ENCODE measurements at places on chromosomes 7 and 10.

- no peak for DNase-seq
Observed at GRCh38 chr10:7560519-7560918, 106.2 kb downstream of the ITIH5 start.

- no peak for DNase-seq
Observed at GRCh38 chr7:22194658-22195273, 162.2 kb downstream of the RAPGEF5 start.

GRCh38 chr7:110388457-110388856 is 702.5 kb upstream of the LRRN3 start:
- DNase-seq = no peak

DNA sequence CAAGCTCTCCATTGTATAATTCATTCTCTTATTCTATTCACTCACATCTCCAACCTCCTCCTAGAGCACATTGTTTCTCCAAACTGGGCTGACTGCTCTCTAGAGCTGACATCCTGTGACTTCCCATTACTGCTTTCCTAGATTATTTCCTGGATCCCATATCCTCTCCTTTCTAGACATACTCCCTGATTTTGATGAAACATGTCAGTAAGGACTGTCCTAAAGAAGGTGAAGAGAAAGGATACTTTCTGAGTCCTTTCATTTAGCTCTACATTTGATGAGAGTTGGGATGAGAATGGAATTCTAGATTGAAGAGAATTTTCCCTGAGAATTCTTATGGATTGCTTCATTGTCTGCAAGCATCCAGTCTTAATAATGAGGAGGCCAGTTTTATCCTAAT is 78.8 kb downstream of the CNNM2 start:
- no peak for DNase-seq

DNA sequence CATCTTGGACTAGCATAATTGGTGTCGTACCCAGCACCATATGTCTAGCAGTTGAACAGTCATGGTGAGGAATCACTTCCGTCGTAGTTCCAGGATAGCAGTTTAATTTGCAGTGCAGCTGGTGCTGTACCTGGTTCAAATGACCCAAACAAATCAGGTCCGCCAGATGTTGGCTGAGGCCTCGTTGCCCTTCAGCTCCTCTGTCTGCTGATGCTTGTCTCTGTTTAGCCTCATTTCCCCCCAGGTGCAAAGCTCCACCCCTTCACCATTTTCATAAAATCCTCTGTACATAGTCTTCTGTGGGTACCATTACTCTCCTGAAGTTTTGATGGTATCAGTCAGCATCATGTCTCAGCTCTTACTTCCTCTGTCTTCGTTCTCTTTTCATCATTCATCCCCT is 35.1 kb downstream of the UMAD1 start:
- DNase-seq = no peak

- no peak for DNase-seq
Observed at GRCh38 chr7:118330388-118330787, 105.9 kb downstream of the ANKRD7 start.

GRCh38 chr7:108836256-108836655 is 266.6 kb downstream of the DNAJB9 start:
- DNase-seq = no peak

GRCh38 chr7:158815083-158815799 is 14.1 kb downstream of the ESYT2 start:
- no peak for DNase-seq

- DNase-seq = no peak
Observed at GRCh38 chr7:112986256-112987031, 100.2 kb downstream of the GPR85 start.

DNA sequence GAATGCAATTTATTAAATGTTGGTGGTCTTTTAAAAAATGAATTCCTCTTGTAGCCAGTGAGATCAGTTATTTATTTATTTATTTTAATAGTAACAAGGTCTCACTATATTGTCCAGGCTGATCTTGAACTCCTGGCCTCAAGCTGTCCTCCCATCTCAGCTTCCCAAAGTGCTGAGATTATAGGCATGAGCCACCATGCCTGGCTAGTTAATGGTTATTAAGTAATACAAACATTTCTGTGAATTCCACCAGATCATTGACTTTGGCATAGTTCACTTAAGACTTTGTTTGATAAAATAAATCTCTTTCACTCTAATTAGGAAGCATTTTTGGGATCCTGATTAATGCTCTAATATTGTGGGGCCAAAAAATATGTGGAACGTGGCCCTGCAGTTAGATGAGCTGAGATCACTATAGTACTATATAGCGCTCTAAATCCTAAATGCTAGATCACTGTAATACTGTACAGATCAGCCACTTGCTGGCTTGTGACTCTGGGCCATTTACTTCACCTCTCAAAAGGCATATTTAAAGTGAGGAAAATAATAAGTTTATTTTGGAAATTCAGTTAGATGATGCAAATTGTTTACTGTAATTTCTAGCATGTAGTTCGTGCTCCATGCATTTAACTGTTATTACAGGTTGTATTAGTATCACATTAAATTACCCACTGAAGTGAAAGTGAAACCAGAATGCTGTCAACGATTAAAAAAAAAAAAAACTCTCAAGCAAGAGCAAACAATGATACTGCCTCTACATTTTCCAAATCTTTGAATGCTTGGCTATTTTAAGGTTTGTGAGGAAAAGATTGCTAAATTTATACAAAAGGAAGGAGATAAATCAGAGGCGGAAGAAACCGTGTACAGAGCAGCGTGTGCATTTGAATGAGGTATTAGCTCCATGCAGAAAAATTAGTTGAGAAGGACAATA is 15.9 kb upstream of the FAS start:
- no peak for DNase-seq

- no peak for DNase-seq
Observed at GRCh38 chr10:59771162-59771807, 18.0 kb upstream of the MRLN start.

DNA sequence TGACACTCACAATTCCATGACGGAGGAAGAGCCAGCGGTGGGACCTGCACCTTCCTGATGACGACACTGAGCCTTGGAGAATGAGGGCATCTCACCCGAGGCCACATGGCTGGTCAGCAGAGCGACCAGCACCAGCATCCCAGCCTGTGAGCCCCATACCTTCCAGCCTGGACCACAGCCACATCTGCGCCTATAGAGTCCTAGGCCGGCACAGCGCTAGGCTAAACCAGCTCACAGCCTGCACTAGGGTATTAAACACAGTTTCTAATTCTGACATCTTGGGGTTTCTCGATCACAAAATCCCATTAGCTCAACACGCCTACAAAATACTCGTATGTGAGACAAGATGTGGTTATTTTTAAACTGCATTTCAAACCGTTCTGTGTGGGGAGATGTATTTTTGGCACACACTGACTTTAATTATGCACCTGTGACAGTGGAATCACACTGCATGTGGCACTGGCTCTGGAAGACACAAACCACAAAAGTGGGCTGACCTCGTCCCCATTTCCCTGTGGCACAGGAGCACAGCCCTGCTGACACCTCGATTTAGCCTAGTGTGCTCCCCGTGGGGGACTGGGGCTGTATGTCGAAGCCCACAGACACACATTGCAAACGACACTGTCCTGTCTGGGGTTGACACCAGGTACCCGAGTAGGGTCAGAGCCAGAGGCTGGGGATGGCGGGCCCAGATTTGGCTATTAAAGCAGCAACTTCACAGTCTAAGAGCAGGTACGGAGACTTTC is 32.5 kb downstream of the CPXM2 start:
- DNase-seq = no peak

DNA sequence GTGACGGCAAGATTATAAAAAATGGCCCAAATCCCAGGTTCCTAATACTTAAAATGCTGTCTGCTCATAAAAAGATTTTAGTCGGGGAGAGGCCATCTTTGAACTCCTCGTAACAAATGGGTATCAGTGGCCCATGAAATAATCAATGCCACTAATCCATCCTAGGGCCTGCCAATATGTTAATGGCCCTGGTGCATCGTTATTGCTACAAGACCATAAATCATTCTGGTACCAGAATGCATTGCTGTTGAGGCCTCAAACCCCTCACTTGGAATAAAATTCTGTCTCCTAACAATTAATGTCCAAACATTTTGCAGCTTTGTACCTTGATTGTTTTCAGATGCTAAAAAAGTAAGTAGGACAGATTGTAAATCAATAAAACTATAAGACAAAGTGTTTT is 290.6 kb downstream of the LRMDA start:
- no peak for DNase-seq

- DNase-seq = no peak
Observed at GRCh38 chr7:113698556-113699220, 220.1 kb downstream of the PPP1R3A start.

- no peak for DNase-seq
Observed at GRCh38 chr7:4188651-4189050, 493.4 kb upstream of the FOXK1 start.

DNA sequence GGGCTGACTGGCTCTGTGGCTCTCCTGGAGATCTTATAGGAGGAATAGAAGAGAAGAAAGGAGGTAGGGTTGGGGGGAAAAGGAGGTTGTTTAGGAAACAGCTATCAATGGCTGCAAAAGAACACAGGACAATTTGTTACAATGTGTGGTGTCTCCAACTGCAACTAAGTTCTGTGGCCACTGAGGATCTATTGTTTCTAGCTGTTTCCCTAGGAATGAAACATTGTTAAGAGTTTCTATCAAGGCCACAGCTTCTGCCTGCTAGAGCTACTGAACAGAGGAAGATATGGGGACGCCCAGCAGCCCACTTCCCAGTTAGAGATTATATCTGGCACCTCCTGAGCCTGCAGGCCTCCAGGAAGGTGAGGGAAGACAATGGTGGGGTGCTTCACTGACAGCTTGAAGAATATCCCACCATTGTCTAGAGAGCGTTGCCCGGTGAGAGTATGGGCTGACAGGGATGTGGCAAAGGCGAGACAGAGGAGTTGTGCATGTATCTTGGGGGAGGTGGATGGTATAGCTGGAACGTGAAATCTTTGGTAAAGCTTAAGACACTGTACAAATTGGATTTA is 4.0 kb downstream of the SCD start:
- DNase-seq = no peak

DNA sequence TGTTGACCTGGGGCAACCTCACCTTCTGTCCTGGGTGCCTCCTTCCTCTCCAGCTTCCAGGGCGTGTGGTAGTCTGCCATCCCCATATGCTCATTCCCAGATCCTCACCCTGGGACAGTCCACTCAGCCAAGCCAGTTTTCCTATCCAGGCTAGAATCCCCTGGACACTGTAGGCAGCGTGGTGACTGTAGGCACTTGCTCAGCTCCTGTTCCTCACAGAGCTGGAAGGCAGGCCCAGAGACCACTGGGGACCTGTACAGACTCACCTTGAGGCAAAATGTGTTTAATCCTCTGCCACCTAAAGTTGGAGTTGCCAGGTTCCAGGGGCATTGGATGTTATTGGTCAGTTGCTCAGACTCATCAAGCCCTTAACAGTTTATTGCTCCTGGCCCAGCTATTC is 2.4 kb upstream of the GRID1 start:
- no peak for DNase-seq

- DNase-seq = no peak
Observed at GRCh38 chr7:107505997-107506673, 36.3 kb downstream of the GPR22 start.

GRCh38 chr10:7365027-7365745 is 45.6 kb downstream of the SFMBT2 start:
- no peak for DNase-seq

DNA sequence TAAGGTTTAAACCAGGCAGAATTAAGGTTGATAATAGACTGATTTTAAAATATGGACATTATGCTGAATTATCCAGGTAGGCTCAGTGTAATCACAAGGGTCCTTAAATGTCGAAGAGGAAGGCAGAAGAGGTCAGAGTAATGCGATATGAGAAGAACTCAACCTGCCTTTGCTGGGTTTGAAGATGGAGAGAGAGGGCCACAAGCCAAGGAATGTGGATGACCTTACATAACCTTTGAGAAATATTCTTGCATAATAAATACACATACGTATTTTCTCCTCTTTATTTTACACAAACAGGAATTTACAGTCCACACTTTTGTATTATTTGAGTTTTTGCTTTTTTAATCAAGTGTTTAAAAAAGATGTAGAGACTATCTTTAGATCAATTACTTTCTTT is 88.5 kb downstream of the ST7 start:
- no peak for DNase-seq

GRCh38 chr7:21922605-21923004 is 23.1 kb downstream of the CDCA7L start:
- DNase-seq = no peak

GRCh38 chr7:53657586-53657985 is 622.2 kb downstream of the POM121L12 start:
- DNase-seq = no peak

DNA sequence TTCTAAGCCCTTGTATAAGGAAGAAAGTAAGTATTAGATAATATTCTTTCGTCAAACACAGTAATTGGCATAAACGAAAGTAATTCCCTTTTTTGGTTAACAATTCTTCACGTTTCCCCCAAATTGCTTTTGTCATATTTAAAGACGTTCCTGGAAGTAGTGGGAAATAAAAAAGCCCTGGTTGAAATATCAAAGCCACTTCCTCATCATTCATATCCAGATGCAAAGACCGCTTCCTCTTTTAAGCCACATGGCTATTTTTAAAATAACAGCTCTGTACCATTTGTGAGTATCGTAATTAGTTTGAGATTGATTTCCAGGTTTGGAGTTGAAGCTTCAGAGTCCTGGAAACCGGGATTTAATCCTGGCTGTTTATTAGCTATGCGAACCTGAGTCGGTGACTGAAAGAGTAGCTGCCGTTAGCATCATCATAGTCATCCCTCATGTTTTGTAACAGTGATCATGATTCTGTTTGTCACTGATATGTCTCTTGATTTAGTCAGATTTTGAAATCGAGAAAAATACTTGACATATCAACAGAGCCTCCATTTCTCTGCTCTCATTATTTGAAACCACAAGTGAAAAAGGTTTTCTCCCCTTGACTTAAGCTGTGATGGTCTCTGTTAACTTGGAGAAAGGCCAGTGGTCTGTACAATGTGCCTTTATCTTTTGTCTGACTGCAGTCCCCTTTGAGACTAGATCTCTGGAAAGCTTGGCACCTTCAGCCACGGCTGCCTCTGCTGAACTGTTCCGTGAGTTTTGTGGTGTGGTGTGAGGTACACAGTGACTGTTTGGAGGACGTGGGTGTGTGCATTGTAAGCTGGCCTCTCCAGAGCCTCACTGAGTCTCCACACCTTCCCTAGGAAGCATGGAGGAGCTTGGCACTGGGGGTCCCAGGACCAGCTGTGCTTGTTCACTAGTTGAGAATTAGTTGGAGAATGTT is 18.1 kb downstream of the OPTN start:
- no peak for DNase-seq

DNA sequence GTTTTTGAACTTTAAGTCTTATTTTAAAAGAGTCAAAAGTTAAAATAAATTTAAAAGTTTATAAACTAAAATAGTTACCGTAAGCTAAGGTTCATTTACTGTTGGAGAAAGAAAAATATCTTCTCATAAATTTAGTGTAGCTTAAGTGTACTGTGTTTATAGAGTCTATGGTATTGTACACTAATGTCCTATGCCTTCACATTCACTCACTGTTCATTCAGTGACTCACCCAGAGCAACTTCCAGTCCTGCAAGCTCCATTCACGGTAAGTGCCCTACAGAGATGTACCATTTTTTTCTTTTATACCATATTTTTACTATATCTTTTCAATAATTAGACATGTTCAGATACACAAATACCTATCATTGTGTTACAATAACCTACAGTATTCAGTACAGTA is 97.6 kb downstream of the PTN start:
- no peak for DNase-seq
